NCI-H1436 (cell line): ENCODE measurements at places on chromosomes 7 and 10.

DNA sequence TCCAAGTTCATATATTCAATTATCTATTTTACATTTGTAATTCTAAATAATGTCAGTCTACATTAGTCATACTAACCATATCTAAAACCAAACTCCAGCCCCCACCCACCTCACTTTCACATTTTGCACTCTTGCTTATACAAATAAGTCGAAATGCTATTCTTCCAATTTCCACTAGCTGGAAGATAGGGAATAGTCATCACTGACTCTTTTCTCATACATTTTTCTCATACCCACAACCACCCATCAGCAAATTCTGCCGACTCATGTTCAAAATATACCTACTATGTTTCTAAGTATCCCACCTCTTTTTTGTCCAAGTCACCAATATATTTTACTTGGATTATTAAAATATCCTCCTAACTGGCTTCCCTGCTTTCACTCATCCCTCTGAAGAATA lies 93.2 kb upstream of the DGKB start:
- DNase-seq = no peak

GRCh38 chr7:119842786-119843185 lies 430.2 kb upstream of the KCND2 start:
- no peak for DNase-seq

GRCh38 chr10:84401854-84402611 lies 73.6 kb downstream of the CCSER2 start:
- DNase-seq = no peak

DNA sequence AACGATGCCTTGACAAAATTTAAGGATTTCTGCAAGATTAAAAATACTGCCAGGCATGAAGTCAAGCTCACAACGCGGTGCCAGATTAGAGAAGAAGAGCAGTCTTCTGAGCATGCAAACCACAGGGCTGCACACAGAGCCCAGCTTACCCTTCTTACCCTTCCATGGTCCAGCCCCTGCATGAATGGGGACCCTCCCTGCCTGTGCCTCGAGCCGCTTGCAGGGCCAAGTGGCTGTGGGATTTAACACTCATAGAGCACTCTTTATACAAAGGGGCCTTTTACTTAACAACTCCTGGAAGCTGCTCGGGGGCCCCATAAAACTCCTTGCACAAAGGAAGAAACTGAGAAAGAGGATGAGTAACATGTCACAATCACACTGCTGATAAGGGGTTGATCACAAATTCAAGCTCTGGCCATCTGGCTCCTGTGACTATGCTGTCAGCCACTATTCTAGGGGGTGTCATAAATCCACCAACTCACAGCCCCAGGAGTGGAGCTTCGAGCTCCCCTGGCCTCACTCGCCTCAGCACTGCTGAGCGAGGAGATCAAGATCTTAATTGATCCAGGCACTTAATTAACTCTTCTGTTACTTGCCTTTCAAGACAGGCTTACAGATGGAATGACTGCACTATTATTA lies 514.8 kb downstream of the TNS3 start:
- DNase-seq = no peak

DNA sequence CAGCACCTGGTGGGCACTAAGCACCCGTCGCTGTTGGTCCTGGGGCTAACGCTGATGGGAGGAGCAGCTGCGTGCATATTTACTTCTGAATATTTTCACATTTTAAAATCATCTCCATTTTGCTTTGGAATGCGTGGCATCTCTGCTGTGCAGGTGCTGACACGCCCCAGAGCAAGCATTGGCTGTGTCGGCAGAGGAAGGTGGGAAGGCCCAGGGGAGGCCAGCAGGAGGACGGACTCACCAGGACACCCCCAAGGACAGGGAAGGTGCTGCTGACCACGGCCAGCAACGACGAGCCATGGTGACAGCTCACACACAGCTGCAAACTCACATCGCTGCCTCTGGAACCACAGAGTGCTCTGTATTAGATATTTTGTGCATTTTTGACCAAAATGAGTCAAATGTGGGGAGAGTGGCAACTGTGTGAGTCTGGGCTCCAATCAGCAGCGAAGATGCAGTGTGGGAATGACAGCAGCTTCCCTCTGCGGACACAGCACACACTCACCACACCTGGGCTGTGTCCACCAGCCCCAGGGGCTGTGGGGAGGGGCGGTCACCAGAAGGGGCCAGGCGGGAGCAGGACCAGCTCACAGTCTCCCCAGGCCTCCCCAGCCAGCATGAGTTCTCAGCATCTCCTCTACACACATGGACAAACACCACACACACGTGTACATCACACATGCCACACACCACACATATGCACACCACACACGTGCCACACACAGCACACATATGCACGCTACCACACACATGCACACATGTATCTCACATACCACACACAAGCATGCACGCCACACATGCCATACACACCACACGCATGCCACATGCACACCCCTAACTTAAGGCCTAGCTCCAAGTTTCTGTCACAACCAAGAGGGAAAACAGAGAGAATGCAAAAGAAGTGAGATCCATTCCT lies 58.2 kb downstream of the PTPRN2 start:
- no peak for DNase-seq

GRCh38 chr10:21194510-21194993 lies 297.4 kb upstream of the NEBL start:
- no peak for DNase-seq

DNA sequence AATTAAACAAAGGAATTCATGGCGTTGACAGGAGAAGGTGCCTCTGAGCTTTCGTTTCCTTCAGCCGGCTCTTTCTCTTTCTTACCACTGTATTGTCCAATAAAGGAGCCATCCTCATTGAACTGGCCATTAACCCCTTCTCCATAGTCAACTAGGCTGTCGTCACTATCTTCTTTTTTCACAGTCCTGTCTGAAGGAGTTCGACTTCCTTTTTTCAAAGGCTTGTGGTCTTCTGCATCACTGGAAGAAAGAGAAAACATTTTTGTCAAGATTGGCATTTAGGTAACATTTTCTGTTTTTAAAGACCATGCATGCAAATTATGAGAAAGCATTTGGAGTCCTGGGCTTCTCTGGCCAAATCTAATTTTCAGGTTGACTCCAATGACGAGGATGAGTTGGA lies 19.7 kb upstream of the LAMB4 start:
- no peak for DNase-seq
